ENCODE measurements at places on chromosomes 5 and 9.

- DNase-seq, result no peak
These were observed 42.1 kb upstream of the SPEF2 start for GRCh38 chr5:35575578-35575977.

DNA sequence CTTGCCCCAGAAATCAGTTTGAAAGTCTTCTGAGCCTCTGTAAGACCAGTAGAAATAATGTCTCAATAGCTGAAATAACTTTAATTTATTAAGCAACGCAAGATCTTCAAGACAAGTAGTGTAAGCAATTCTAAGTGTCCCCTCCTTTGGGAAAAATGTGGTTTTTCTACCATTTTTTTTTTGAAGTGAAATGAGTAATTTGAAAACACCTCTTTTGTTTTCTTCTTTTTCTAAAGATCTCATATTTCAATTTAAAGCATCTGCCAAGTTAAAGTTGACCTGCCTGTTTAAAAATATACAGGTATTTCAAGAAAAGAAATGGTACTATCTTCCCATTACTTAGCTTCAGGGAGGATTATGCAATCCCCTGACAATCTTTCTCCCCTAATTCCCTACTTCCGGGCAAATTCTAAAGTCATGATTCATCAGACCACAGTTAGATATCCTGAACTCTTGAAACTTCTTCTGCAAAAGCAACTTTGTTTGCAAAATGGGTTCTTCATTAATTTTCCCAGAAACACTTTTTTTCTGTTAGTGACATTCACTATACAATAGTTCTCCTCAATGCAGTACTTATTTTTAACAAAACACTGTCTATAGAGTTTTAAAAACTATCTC, 7.8 kb upstream of the ANXA1 start:
- no peak for DNase-seq

GRCh38 chr5:134649163-134649835, 714 bp downstream of the SEC24A start:
- no peak for DNase-seq

- DNase-seq, result no peak
These were observed 65.0 kb upstream of the CTXN3 start for GRCh38 chr5:127583866-127584265.

DNA sequence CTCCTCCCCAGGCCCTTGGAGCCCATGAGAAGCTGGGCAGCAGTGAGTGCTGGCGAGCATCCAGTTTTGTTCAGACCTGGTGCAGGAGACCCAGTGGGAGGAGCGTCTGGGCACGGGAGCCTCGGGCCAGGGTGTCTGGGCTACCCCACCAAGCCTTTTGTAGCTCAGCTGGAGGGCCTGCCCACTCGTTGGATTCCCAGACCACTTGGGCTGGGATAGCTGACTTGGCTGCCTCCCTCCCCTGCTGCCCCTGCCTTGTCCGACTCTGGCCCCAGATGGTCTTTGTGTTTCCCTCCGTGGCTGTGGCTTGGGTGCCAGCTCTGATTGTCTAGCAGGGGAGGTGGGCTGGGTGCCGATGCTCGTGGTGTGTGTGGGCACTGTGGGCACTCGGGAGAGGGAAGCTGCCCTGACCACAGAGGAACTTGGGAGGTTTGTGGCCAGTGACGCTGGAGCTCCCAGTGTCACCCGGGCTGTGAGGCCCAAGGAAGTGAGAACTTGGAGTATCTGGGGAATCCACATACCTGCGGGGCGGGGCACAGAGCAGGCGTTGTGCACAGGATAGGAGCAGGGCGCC, 47.3 kb downstream of the WNK2 start:
- DNase-seq, result no peak

- DNase-seq, result no peak
These were observed 77.6 kb downstream of the PRLR start for GRCh38 chr5:35152733-35153132.

DNA sequence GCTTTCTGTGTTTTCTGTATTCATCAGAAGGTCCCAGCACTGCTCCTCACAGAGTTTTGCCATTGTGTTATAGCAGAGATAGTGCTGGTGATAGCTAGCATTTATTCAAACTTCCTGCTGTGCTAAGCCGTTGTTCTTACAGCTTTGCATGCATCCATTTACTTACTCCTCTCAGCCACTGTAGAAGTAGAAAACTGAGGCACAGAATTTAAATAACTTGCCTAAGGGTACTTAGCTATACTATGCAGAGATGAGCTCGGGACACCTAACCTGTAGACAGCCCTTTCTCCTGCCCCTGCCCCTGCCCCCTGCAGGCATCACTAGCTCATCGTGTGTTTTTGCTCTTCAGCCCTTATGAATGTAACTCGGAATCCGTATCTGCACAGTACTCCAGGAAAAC, 227.6 kb downstream of the SAXO1 start:
- DNase-seq, result no peak

GRCh38 chr5:97100476-97100875, 41.9 kb downstream of the LIX1 start:
- DNase-seq, result no peak

GRCh38 chr5:128156521-128156920, 73.0 kb downstream of the SLC12A2 start:
- DNase-seq, result no peak
